ENCODE measurements at places on chromosomes 7 and 10. TPM values are rescaled to one million over a fixed set of nuclear protein-coding genes. Genes with fewer than 3 reads are reported as not detected.

PDE1C gene
- 31.5 TPM for total RNA-seq

GPR26 gene
- not detected for total RNA-seq

LRRC61 gene
- 8.6 TPM for total RNA-seq

CYP3A5 gene
- 1.1 TPM for total RNA-seq

AGR2 gene
- total RNA-seq, result 0.92 TPM

CNPY1 gene
- not detected for total RNA-seq

EPHB4 gene
- total RNA-seq, result 94.3 TPM

LIPK gene
- not detected for total RNA-seq

NCF1 gene
- 0.32 TPM for total RNA-seq

TDRD1 gene
- not detected for total RNA-seq

FRMD4A gene
- total RNA-seq, result 23.4 TPM

WDR86 gene
- total RNA-seq, result not detected

SLC13A1 gene
- not detected for total RNA-seq

NUTM2E gene
- total RNA-seq, result 0.20 TPM

OR2A2 gene
- not detected for total RNA-seq

NKX2-3 gene
- total RNA-seq, result not detected

EVX1 gene
- total RNA-seq, result not detected

LRMDA gene
- not detected for total RNA-seq

POU6F2 gene
- total RNA-seq, result not detected
